ENCODE measurements at places on chromosomes 16 and 17.

- no peak for DNase-seq
These were observed 26.7 kb downstream of the MAF start for GRCh38 chr16:79573884-79574283.

GRCh38 chr16:71693164-71693563, 31.3 kb downstream of the PHLPP2 start:
- no peak for DNase-seq

DNA sequence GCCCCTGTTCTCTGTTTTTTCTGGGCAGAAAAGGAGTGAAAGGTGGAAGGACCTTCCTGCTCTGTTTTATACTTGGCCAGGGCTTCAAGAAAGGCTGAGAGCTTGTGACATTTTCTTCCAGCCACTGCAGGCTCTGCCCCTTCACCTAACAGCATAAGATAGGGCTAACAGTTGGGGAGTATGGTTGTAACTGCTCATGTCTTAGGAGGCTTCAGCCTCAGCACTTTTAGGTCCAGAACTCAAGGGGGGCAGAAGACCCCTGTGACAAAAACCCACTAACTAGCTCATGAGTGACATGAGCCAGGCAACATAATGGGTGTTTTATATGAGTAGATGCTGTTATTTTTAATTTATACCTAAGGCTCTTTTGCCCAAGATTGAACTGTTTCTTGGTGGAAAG, 4.9 kb downstream of the ALDOA start:
- no peak for DNase-seq

- DNase-seq, result no peak
These were observed 8.4 kb downstream of the GDE1 start for GRCh38 chr16:19513377-19514053.

GRCh38 chr17:40123811-40124114, 2.0 kb downstream of the MSL1 start:
- no peak for DNase-seq
